Central memory CD4-positive, alpha-beta T cell (primary cell): ENCODE measurements at places on chromosomes 1 and 21.

DNA sequence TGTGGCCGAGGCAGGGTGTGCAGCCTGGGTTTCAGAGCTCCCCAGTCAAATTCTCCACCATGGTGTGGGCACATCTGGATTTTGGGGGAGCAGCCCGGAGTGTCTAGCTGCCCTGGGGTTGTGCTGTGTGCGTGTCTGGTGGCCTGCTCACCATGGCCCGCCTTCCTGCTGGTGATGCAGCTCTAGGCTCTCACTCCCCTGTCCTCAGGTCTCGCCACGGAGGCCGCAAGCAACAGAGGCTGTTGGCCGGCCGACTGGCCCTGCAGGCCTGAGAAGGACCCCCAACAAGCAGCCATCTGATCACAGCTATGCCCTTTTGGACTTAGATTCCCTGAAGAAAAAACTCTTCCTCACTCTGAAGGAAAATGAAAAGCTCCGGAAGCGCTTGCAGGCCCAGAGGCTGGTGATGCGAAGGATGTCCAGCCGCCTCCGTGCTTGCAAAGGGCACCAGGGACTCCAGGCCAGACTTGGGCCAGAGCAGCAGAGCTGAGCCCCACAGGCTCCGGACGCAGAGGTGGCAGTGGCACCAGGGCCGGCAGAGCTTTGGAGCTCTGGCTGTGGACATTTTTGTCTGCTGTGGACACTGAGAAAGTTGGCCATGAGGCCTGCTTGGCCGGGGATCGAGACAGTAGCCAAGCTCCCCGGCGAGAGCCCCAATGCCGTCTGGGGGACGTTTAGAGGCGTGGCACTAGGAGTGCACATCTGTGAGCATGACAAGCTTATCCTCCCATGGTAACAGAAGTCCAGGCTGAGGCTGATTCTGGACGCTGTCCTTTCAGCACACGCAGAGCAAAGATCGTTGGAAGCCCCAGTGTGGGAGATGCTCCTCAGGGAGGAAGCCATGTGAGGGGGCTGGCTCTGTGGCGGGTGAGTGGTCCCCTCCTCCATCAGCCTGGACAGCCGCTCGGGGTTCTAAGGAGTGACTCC lies 8.2 kb downstream of the THAP3 start:
- DNase-seq, result no peak

DNA sequence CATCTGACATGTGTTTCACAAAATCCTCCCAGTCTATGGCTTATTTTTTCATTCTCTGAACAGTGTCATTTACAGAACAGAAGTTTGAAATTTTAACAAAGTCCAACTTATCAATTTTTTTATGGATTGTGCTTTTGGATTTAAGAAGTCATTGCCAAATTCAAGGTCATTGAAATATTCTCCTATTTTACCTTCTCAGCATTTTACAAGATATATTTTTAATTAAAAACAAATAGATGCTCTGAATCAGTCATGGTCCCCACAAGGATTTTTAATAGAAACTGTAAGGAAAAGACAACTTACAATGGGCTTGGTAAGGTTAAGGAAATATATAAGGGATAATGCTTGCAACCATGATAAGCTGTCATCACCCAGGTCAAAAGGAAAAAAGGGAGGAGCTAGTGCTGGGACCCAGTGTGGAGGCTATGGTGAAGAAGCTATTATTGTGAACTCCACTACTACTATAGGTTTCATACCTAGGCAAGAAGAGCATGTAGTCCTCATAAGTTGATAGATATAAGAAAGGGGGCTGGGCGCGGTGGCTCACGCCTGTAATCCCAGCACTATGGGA lies 144.5 kb upstream of the KCNJ15 start:
- DNase-seq, result no peak

- DNase-seq, result no peak
These were observed 6.4 kb downstream of the SMCP start for GRCh38 chr1:152884506-152884905.

GRCh38 chr1:222068101-222068500 lies 326.2 kb upstream of the DUSP10 start:
- DNase-seq, result no peak

GRCh38 chr1:221795380-221795779 lies 53.5 kb upstream of the DUSP10 start:
- DNase-seq, result no peak
